Activated CD4-positive, alpha-beta T cell treated with anti-CD3 and anti-CD28 coated beads, Interleukin-2, amount 10 ng/mL, durations not matched to agents 7 days and 5 days (primary cell): ENCODE measurements at places on chromosomes 7 and 10.

DNA sequence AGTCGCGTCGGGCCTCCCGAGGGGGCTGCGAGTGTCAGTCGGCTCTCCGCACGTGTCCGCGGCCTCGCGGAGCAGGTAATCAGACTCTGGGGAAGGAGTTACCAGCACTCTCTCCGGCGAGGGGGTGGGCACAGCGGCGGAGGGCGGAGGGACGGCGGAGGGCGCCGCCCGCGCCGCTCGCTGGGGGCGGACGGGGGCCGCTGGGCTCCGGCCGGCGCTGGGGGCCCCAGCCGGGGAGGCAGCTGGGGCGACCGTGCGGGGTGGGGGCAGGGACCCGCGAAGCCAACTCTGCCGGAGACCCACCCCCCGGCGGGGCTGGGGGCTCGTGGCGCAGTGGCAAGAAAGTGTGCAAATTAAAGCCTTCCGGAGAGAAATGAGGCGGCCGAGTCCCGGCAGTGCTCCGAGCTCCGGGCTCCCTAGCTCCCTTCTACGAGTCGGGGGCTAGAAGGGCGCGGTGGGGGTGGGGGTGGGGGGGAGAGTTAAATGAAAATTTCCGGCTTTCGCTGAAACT is at the start of gene CDK6:
Gene CDK6 (minus strand): TSS at position 85 of the 511 bp plus-strand sequence. CDS start 3,250 bp downstream, outside the sequence.
- DNase-seq: peak; percentile 63

DNA sequence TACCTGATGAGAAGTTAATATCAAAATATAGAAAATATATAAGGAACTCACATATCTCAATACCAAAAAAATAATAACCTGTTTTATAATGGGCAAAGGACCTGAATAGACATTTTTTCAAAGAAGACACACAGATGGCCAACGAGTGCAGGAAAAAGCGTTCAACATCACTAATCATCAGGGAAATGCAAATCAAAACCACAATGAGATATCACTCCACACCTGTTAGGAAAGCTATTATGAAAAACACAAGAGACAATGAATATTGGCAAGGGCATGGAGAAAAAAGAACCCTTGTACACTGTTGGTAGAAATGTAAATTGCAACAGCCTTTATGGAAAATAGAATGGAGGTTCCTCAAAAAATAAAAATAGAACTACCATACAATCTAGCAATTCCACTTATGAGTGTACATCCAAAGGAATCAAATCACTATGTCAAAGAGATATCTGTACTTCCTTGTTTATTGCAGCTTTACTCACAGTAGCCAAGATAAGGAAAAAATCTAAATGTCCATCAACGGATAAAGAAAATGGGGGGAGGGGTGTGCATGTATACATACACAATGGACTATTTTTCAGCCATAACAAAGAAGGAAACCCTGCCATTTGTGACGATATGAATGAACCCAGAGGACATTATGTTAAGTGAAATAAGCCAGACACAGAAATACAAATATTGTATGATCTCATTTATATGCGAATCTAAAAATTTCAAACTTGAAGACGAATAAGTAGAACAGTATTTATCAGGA is 3.6 kb upstream of the ALOX5 start:
- no peak for DNase-seq

DNA sequence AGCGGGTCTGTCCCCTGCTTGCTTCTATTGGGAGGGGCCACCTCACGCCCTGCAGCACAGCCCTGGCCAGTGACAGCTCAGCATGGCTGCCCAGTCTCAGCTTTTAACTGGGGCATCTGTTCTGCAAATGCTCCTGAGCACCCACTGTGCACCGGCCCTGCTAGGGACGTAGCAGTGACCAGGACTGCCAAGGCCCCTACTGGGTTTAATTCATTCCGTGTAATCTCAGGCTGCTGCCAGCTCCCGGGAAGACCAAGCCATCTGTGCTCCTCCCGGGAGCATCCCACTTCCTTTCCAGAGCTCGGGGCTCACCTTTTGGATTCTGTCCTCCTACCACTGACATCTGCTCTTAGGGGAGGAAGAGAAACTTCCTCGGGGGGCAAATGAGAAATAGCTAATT is 85.2 kb downstream of the ADARB2 start:
- no peak for DNase-seq

- DNase-seq: no peak
Measured at GRCh38 chr7:66643395-66643794, 14.7 kb downstream of the KCTD7 start.

DNA sequence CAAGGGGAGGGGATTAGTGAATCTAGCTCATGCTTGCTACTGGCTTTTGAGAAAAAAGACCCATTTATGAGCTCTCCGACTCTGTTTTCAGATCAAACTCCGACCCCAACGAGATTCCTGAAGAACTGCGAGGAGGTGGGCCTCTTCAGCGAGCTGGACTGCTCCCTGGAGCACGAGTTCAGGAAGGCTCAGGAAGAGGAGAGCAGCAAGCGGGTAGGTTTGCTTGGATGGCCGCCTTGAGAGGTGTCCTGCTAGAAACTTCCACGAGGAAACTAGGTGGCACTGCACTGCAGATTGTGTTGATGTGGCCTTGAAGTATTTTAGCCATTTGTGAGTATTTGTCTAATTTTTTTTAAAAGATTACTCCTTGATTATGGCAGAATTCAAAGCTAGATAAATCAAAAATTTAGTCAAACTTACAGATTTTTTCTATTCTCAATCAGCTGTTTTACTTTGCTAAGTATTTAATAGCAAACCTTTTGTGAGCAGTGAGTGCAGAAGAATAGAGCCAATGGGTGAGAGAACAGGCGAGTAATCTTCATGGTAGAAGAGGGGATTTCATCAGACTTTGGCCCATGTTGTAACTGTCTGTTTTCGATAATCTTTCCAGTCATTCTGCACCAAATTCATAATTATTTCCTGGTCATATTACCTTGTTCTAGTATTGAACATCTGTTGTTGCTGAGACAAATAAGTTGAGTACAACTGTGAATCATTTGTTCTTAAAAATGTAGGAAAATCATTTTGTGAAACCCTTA is 95.4 kb downstream of the CREB5 start:
- no peak for DNase-seq
